Neural crest cell (in vitro differentiated cells): ENCODE measurements at places on chromosomes 3 and 15. TPM values are rescaled to one million over a fixed set of nuclear protein-coding genes. Genes with fewer than 3 reads are reported as not detected.

GRCh38 chr3:115787818-115788217, 164.5 kb downstream of the GAP43 start:
- H3K4me1 ChIP-seq: peaks cover 47% of the 10 kb centered on the region
- no peak overlapping the region for H3K27ac ChIP-seq
- DNase-seq: no peak
- no peak overlapping the region for H3K4me3 ChIP-seq
- no peaks in the 10 kb centered on the region for H3K27me3 ChIP-seq

DNA sequence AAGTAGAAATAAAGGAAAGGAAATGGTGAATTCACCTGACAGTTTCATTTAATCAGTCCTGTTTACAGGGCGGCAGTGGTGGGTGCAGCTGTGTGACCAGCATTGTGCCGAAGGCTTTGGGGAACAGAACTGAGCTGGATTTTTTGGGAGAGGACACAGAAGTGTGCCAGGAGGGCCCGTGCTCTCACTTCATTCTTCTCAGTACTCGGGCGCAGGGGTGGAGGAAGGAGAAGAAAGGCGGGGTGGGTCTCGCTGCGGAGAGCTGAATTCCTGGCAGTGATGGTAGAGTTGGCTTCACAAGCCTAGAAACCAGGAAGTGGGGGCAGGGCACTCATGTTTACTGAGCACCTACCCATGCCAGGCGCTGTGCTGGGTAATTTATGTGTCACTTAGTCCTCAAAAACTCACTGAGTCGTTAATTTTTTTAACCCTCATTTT, 64.6 kb downstream of the CRTC3 start:
- peaks cover 7% of the 10 kb centered on the region for H3K4me1 ChIP-seq
- DNase-seq: no peak
- no peak overlapping the region for H3K27ac ChIP-seq
- H3K4me3 ChIP-seq: no peak overlapping the region
- H3K36me3 ChIP-seq: peaks cover 3% of the 10 kb centered on the region

DNA sequence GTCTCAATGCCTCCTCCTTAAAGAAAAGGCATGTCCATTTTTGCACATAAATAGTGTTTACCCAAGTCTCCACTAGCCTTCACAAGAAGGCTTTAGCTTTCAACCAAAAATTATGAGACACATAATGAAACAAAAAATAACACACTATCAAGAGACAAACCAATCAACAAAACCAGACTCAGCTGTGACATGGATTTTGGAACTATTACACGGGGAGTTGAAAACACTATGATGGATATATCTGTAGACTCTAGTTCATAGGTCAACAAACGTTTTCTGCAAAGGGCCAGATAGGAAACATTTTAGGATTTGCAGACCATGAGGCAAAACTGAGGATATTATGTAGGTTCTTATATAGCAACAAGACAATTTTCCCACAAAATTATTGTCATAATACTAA, 24.9 kb downstream of the MYL3 start:
- peaks cover 9% of the 10 kb centered on the region for H3K27me3 ChIP-seq
- no peak overlapping the region for H3K4me3 ChIP-seq
- H3K4me1 ChIP-seq: no peaks in the 10 kb centered on the region
- DNase-seq: no peak
- peaks cover 9% of the 10 kb centered on the region for H3K36me3 ChIP-seq

DNA sequence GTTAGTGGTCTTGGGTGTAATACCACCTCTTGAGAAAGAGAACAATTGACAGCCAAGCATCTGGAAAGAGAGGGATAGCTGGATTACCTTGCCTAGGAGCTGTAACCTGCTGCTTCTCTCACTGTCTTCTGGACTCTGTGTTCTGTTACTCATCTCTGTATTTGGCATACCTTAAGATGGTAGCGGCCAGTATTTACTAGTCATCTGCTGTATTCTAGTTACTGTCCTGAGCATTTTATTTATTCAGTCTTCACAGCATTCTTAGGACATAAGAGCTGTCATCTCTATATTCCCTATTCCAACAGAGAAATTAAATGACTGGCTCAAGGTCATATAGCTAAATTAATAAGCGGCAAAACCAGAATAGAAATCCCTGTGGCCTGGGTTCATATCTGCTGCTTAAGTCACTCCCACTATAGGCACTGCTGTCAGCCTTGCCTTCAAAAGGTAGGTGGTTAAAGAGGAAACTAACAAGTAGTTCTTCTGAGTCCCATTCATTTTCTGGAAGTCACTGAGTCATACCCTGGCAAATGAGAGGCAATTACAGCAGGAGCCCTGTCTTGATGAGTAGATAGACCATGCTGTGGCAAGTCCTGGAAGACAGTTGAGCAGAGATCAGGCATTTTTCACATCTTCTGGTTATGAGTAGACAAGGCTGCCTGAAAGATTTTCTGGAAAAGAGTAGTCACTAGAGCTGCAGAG, 68.2 kb downstream of the RAB7A start:
- H3K4me3 ChIP-seq: no peak overlapping the region
- H3K4me1 ChIP-seq: peaks cover 17% of the 10 kb centered on the region

DNA sequence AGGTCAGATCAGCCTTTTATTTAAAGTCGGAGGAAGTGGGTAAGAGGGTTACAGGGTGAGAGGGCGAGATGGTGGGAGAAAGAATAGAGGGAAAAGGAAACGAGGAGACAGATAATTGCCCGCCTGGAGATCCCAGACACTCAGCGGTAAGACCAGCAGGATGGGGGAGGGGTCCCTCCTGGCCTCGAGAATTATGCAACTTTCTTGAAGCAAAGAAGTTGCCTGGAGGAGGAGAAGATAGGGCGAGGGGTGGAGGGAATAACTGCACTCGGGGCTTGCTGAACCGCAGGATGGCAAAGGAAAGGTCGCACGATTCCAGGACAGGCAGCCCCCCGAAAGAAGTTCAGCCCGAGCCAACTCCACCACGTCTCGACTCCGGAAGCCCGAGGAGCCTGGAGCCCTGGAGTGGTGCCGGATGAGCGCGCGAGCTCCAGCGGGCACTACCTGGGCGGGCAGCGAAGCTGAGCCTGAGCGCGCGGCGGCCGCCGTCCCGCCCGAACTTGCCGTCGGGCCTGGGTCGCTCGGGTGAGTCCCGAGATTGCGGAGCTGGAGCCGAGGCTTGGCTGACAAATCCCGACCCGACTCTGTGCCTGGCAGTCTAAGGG, 402 bp downstream of the WWTR1 start:
- H3K36me3 ChIP-seq: peaks cover 10% of the 10 kb centered on the region
- peak; percentile 42 for DNase-seq
- H3K27me3 ChIP-seq: no peaks in the 10 kb centered on the region
- H3K27ac ChIP-seq: peak overlapping the region; percentile 99
- peaks cover 62% of the 10 kb centered on the region for H3K4me1 ChIP-seq
- H3K4me3 ChIP-seq: peak overlapping the region; percentile 100

- no peak overlapping the region for H3K27ac ChIP-seq
- no peak for DNase-seq
- H3K36me3 ChIP-seq: no peaks in the 10 kb centered on the region
- no peak overlapping the region for H3K4me3 ChIP-seq
- no peaks in the 10 kb centered on the region for H3K27me3 ChIP-seq
These were observed 12.1 kb upstream of the CHST14 start for GRCh38 chr15:40458495-40459371.

DNA sequence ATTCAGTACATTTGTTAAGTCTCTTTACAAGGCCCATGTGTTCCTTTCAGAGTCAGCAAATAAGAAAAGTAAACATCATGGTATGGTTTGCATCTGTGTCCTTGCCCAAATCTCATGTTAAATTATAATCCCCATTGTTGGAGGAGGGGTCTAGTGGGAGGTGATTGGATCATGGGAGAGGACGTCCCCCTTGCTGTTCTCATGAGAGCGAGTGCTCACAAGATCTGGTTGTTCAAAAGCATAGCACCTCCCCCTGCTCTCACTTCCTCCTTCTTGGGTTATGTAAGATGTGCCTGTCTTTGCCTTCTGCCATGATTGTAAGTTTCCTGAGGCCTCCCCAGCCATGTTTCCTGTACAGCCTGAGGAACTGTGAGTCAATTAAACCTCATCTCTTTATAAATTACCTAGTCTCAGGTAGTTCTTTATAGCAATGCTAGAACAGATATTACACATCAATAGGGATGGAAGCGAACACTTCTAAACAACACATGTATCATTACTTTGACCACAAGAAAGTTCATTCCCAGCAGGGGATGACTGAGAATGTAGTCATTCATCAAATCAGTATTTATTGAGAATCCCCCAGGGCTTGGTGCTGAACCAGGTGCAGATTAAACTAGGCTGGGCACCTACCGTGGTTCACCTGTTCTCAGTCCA, 4.1 kb downstream of the EFCAB12 start:
- H3K36me3 ChIP-seq: peaks cover 6% of the 10 kb centered on the region
- peaks cover 48% of the 10 kb centered on the region for H3K4me1 ChIP-seq
- H3K27me3 ChIP-seq: peaks cover 6% of the 10 kb centered on the region

- DNase-seq: no peak
- no peak overlapping the region for H3K4me3 ChIP-seq
- H3K27ac ChIP-seq: no peak overlapping the region
- H3K4me1 ChIP-seq: peaks cover 4% of the 10 kb centered on the region
- H3K36me3 ChIP-seq: peaks cover 2% of the 10 kb centered on the region
- peaks cover 27% of the 10 kb centered on the region for H3K27me3 ChIP-seq
These were observed 30.2 kb downstream of the MUC20 start for GRCh38 chr3:195750797-195751520.

NR1D2 gene
- 8.6 and 10.0 TPM in 2 replicates for total RNA-seq

GRCh38 chr3:98556164-98557130, 24.7 kb downstream of the GPR15 start:
- no peak overlapping the region for H3K27ac ChIP-seq
- DNase-seq: no peak
- no peaks in the 10 kb centered on the region for H3K36me3 ChIP-seq

CORO2B gene
- total RNA-seq: 21.3 and 23.1 TPM in 2 replicates

- H3K27me3 ChIP-seq: no peaks in the 10 kb centered on the region
- DNase-seq: no peak
- no peaks in the 10 kb centered on the region for H3K4me1 ChIP-seq
- no peak overlapping the region for H3K27ac ChIP-seq
- peaks cover 3% of the 10 kb centered on the region for H3K36me3 ChIP-seq
These were observed 620.3 kb upstream of the CCDC54 start for GRCh38 chr3:106756901-106757300.

SCAMP5 gene
- 38.8 and 39.4 TPM in 2 replicates for total RNA-seq

GRCh38 chr3:81936817-81937216, 175.4 kb upstream of the GBE1 start:
- H3K27me3 ChIP-seq: no peaks in the 10 kb centered on the region
- no peak overlapping the region for H3K27ac ChIP-seq
- H3K4me3 ChIP-seq: no peak overlapping the region
- DNase-seq: no peak
- H3K36me3 ChIP-seq: no peaks in the 10 kb centered on the region

CNTN4 gene
- total RNA-seq: 2.9 and 4.3 TPM in 2 replicates

LTK gene
- 0.16 and 0.19 TPM in 2 replicates for total RNA-seq

CLDN18 gene
- total RNA-seq: not detected in 2 replicates

DNA sequence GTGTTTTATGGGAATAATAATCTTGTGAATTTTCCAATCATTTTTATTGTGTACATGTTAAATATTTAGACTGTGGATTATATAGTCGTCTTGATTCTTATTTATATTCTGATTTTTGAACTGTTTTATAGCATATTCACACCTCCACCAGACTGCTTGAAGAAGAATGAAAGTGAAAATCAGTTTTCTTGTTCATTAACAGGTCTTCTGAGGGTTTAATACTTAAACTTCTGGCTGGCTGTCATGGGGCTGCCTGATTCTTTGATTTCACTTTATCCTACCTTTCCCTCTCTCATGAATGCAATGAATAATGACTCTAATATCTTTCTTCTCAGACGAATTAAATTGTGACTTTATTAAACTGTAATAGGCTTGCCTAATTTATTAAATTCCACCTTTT, 56.2 kb downstream of the ATP2C1 start:
- no peak overlapping the region for H3K4me3 ChIP-seq
- no peaks in the 10 kb centered on the region for H3K4me1 ChIP-seq
- no peak overlapping the region for H3K27ac ChIP-seq
- peaks cover 35% of the 10 kb centered on the region for H3K36me3 ChIP-seq

DNA sequence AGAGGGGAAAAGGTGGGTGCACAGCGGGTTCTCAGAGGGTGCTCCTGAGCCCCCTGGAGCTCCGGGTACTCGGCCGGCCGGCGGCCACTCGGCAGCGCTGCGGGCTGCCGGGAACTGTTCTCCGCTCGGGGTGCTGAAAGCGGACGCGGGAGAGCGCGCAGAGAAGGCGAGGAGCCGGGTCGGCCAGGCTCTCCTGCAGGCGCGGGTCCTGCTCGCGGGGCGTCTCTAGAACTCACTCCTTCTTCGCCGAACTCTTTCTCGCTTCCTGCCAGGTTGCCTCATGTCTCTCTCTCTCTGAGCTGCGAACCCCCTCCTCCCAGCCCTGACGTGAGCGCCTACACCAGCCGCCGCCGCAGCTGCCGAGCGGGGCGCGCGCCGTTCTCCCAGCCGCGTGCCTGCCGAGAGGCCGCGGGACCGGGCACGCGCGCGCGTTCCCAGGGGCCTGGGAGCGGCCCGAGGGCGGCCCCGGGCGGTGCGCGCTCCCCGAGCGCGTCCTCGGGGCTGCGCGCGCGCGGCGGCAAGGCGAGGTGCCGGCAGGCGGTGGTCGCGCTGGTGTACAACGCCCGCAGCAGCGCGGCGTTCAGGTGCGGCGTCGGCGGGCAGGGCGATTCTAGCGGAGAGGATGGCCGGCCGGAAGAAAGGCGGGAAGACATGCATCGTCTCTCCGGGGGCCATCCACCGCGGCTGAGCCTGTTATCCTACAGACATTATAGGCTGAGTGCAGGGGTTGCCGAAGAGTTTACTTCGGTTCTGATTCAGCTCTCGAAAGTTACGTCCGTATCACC, at the start of gene PEX5L:
Gene PEX5L, minus strand, starts transcription at position 267 of the 785 bp plus-strand sequence. CDS start 338 bp downstream, outside the sequence.
- H3K27ac ChIP-seq: no peak within 1 kb of the TSS
- peak within 1 kb of the TSS; percentile 82 for H3K4me3 ChIP-seq
- H3K27me3 ChIP-seq: peaks cover 93% of the 10 kb centered on the region
- H3K4me1 ChIP-seq: peaks cover 16% of the 10 kb centered on the region
